MCF 10A (cell line): ENCODE measurements at places on chromosomes 2 and 18. TPM values are rescaled to one million over a fixed set of nuclear protein-coding genes. Genes with fewer than 3 reads are reported as not detected.

The ANKRD53 gene
- not detected in 2 replicates for total RNA-seq

The CD8B2 gene
- not detected in 2 replicates for total RNA-seq

- no peak for DNase-seq
Measured at GRCh38 chr2:241538838-241539615, 19.5 kb upstream of the BOK start.

DNA sequence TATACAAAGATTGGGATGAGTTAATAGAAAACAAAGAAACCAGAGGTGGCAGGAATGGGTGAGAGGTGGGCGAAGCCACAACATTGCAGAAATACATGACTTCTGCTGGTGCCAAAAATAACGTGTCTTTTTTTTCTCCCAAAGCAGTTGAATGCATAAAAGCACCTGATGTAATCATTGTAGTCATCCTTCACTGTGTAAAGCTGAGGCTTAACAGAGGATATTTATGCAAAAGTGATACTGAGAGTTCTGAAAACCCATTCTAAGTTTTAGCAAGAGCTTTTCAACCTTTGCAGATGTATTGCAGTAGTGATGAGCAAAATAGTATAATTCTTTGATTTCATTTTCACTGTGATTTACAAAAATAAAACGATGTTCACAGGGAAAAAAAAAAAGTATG, 173.0 kb downstream of the PTGR3 start:
- DNase-seq, result no peak

GRCh38 chr2:217736776-217737550, 265.8 kb downstream of the TNS1 start:
- no peak for DNase-seq

DNA sequence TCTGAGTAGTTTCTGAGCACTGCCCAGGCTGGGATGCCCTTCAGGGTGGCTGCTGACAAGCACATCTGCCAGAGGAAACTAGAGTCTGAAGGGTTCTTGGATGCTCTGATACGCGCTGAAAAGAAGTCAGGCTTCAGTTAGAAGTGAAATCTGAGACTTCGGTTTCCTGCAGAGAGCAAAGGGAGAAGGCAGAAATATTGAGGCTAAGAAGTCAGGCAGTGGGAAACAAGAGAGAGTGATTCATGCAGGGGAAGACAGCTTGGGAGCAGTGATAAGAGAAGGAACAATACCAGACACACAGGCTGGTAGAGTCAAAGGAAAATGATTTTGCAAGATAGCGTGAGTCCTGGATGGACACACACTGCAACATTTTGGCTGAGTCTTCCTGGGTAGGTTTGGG, 51.0 kb upstream of the BOD1L2 start:
- no peak for DNase-seq
